Stimulated activated CD8-positive, alpha-beta memory T cell treated with anti-CD3 and anti-CD28 coated beads, Interleukin-7, amount 100 ng/mL, for 48 hours (primary cell): ENCODE measurements at places on chromosomes 3 and 15.

GRCh38 chr15:48352474-48353072 is 21.3 kb downstream of the DUT start:
- peak; percentile 20 for DNase-seq

DNA sequence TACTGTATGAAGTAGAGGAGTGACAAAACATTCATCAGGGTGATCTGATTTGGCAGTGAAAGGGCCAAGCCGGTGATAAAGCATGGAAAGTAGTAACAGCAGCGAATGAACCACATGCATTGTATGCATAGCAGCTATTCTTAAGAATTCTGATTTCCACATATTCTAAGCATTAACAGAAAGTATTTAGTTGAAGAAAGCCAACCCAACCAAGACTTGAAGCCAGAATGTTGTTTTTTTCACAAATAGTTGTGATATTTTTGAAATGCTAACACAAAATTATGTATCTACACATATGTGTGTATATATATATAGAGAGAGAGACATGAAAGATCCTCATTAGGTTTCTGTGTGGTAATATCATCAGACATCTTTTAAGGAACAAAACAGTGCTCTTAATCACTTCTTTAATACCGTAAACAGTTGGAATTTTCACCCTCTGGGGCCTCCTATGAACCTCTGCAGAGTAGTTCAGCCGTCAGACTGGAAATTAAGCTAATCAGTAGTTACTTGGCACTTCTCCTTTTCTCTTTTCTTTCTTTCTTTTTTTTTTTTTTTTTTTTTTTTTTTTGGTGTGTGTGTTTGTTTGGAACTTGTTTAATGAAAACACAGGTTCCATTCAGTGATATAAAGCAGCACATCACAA is 139.6 kb downstream of the CMSS1 start:
- DNase-seq: no peak

- no peak for DNase-seq
Observed at GRCh38 chr15:85757939-85758654, 36.6 kb downstream of the KLHL25 start.

DNA sequence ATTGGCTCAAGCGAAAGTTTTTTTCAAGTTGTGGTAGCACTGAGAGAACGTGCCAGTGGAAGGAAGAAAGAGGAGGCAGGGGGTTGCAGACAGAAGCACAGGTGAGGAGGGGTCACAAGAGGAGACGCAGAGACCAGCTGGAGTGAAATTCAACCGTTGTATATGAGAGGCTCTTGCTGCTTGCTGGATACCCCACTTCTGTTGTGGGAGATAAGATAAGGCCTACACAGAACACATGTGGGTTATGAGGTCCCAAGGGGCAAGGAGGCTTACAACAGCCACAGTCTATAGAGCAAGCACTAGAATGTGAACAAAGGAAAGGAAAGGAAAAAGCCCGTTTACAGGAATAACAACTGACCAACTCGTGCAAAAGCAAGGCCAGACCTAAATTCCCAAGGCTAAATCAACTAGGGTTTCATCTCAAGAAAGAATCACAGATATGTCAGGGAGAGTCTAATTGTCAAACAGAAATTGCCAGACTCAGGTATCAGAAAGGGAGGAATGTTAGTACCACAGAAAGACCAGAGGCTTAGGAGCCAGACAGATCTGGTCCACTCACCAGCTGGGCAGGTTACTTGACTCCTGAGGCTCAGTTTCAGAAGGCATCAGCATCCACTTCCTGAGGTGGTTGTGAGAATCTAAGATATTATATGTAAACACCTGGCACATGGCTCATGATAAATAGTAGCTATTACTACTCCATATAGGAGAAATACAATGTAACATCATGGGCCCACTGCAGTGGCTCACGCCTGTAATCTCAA is 60.9 kb downstream of the MSL2 start:
- DNase-seq: no peak

DNA sequence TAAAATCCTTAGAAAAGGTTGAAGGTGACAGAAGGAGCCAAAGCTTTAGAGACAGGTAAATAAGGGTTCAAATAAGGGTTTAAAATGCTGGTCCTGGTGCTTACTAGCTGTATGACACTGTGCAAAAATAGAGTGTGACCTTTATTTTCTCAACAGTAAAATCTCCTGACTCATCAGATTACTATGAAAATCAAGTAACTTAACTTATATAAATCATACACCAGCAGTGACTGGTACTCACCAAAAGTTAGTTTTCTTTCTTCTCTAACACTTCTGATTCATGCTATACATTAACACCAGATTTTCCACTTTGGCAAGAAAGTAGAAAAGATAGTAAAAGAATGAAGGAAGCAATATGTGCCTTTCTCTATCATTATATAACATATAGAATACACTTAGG is 205.9 kb upstream of the GBE1 start:
- DNase-seq: no peak

- DNase-seq: no peak
Observed at GRCh38 chr15:79629687-79630086, 197.6 kb downstream of the MINAR1 start.

GRCh38 chr15:31606194-31606669 is 279.6 kb downstream of the KLF13 start:
- DNase-seq: no peak

GRCh38 chr15:41022487-41023090 is 69.3 kb downstream of the CHAC1 start:
- no peak for DNase-seq

DNA sequence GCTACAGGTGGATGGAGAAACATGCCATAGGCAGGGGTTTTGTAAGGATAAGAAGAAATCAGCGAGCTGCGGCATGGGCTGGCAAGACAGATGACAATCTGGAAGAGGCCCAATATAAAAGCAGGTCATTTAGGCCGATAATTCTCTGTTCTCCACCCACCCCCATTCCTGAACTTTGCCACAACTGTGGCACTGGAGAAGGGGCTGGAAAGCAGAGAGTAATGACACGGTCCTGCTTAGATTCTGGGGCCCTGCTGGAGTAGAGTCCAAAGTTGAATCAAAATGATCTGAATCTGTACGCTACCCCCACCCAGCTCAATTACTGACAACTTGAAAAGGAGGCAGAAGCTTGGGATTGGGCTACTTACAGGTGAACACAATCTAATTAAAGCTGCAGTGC is 18.4 kb upstream of the BUB1B start:
- DNase-seq: no peak

- DNase-seq: no peak
Observed at GRCh38 chr3:146796078-146796477, 190.9 kb upstream of the PLSCR5 start.

DNA sequence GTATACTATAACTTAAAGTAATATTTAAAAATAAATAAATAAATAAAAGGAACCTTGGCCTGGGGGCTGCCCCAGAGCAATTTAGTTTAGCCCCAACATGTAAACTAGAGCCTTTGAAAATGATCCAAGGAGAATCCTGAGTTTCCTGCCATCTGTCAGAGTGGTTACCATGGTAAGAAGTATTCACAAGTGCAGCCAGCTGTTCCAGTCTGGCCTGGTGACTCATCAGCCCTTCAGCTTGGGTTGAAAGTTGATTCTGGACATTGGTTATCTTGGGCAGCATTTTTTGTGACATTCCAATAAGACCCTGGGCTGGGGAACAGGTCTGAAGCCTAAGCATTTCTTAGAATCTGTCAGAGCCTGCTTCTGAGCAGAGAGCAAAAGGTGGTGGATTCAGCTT is 72.7 kb upstream of the LRTM1 start:
- DNase-seq: no peak

DNA sequence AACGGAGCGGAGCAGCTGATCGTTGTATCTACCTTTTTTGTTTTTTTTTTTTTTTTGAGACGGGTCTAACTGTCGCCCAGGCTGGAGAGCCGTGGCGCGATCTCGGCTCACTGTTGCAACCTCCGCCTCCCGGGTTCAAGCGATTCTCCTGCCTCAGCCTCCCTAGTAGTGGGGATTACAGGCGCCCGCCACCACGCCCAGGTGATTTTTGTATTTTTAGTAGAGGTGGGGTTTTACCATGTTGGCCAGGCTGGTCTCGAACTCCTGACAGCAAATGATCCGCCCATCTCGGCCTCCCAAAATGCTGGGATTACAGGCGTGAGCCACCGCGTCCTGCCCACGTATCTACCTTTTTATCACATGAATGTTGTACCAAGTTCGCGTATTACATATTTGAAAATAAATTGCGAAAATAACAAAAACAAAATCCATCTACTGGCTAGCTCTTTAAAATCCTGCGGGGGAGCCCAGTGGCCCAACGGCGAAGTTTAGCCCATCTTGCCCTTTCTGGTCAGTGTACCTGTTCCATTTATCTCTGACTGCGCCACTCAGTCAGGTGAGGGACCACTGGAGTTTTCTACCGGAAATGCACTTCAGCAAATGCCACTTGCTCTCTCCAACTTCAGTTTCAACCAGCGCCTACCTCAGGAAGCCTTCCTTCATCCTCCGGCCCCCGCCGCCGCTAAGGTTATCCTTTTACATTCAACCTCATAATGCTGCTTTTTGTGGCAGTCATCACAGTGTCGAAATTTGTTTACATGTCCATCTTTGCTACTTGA is 1.2 kb upstream of the EIF3J start:
- no peak for DNase-seq

GRCh38 chr15:76286271-76286879 is 24.9 kb downstream of the ETFA start:
- DNase-seq: no peak

DNA sequence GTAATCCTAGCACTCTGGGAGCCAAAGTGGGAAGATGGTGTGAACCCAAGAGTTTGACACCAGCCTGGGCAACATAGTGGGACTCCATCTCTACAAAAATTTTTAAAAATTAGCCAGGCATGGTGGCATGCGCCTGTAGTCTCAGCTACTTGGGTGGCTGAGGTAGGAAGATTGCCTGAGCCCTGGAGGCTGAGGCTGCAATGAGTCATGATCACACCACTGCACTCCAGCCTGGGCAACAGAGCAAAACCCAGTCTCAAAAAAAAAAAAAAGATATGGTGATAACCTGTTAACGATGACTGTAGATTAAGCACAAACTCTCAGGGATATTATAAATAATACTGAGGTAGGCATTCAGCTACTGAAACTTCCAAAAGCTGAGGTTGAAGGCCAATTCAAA is 107.5 kb downstream of the SLC49A4 start:
- no peak for DNase-seq

DNA sequence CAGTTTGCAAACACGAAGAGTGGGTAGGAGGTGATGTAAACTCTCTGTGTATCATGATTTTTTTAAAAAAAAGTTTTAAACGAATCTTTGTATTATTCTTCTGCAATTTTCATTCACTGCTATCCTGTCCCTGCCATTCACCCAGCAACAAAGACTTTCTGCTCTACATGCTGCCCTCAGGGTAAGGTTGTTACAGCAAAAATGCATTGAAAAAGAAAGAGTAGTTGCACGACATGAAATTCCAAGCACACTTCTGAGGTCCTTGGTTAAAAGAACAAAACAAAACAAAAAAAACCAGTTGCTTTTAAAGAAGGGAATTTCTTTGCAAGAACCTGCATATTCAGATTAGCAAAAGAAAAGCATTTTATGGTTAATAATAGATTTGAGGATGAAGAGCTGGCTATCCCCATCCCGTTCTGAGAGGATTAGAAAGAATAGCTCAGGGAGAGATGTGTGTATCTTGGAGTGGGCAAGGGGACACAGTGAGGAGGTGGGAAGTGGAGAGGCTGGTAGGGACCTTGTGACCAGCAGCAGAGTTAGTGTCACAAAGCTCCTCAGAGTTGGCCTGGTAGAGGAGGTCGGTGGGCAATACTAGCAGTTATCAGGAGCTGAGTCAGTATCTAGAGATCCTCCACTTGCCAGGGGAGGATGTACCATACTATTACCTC is 290.8 kb downstream of the NEK10 start:
- DNase-seq: no peak

GRCh38 chr15:75059607-75060006 is 36.2 kb downstream of the PPCDC start:
- no peak for DNase-seq

DNA sequence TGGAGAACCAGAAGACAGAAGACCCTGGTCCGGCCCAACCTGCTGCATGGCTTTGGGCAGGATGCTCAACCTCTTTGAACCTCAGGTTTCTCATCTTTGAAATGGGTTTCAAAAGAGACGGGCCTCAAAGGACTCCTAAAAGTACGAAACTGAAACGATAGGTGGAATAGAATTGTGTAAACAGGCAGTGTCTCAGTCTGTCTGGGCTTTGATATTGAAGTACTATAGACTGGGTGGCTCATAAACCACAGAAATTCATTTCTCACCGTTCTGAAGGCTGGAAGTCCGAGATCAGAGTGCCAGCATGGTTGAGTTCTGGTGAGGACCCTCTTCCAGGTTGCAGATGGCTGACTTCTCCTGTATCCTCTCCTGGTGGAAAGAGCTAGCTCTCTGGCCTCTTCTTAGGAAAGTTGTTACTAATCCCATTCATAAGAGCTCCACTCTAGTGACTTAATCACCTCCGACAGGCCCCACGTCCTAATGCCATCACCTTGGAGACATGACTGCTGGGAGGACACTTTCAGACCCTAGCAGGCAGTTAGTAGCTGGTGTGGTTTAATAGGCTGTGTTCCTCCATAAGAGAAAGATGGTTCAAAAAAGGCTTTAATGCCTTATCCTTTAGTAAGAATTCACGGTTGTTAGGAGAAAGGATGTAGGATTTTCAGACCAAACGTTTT is 35.7 kb downstream of the SSUH2 start:
- DNase-seq: no peak

GRCh38 chr3:127970966-127971592 is 56.0 kb downstream of the KBTBD12 start:
- no peak for DNase-seq
